ENCODE measurements at places on chromosomes 7 and 10.

GRCh38 chr7:30789334-30789711 is 18.1 kb downstream of the MINDY4 start:
- DNase-seq, result no peak

DNA sequence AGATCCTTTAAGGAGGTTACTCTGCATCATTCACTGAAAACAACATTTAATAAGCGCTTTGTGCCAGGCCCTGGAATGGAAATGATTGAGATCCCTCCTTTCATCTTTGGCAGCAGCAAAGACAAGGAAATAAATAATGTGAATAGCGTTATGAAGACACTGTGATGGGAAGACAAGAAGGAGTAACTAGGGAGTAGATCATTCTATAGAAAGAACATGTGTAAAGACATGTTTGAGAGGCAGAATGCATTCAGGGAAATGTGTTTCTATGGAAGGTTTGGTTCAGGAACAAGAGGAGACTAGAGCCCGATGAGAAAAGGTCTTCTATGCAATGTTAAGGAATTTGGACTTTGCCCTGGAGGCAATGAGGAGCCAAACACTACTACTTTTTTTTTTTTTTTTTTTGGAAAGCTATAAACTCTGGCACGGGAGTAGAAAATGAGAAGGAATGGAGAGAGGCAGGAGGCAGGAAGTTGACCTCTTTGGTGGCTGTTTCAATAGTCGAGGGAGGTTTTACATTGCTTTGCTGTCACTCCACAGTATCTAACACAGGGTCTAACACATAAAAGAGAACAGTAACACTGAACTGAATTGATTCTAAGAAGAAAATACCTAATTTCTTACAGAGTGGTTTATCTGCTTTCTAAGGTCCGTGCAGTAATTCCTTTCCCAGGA is 44.9 kb downstream of the SMURF1 start:
- no peak for DNase-seq

DNA sequence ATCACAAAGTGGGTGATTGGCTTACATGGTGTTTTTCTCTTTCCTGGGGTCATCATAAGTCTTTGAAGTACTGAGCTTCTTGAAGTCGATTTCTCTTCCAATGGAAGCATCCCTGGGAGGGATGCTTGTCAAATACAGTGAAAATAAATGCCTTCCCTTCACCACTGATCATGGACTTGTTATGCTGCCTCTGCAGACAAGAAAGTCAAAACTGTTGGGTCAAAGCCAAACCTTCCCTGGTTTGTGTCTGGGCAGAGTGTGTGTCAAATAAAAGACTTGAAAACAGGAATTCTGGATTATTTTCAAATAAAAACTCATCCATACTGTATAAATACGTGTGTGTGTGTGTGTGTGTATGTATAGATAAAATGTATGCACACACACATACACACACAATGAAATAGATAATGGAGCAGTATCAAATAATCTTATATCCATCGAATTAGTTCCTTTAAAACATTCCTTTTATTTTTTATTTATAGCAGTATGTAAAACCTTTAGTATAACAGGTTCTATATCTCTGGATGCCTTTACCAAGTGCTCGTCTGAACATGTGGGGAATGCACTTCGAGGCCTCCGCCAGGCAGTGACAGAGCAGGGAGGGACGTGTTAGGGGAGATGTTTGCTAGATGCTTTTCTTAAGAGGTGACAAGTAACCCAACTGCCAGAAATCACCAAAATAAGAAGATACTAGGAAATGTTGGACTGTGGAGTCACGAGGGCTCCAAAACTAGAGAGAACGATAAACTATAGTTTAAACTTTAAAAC is 27.2 kb upstream of the WNT16 start:
- no peak for DNase-seq

DNA sequence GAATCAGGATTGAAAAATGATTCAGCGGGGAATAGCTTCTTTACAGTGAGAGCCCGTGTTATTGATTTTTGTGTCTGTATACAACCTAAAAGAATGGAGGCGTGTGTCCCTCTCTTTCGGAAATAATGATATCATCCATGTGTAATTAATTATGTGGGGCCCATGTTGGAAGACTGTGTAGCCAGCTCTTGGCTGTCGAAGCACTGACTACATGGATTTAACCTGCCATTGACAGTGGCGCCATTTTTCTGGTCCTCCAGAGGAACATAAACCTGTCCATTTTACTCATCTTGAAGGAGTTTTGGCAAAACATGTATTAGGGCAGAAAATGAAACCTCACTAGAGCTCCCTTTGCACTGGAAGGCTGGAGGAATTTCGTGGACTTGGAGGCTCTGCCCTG is 119.6 kb downstream of the ITIH5 start:
- no peak for DNase-seq

DNA sequence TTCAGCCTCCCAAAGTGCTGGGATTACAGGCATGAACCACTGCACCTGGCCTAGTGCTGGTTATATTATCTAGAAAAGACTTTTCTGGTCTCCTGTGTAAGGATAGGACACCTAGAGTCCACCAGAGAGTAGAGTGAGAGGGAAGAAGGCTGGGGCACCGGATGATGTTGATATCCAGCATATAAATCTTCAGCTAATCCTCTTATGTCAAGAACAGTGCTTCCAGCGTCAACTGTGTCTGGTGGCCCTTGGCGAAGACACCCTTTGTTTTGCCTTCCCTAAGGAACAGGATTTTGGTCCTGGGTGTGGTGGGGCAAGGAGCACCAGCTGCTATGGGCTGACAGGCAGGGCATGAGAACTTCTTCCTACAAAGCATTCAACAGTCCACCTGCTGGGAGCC is 16.3 kb upstream of the INMT start:
- DNase-seq, result no peak

- no peak for DNase-seq
Observed at GRCh38 chr7:115066050-115066449, 144.2 kb downstream of the MDFIC start.

DNA sequence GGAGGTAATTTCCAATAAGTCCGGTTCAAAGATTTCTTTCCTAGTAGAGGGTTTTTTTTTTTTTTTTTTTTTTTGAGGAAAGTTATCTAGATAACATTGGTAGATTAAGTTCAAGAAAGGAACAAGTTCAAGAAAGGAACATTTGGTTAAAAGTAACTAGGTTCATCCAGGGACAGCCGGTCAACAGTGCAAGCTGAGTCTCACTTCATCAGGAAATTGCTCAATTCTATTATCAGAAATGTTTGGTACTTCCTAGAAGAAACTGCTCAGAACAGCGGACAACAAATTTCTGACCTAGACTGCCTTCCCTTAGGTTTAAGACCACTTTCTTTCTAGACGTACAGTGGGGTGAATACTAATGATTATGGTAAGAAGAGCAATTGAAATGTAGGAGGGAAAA is 3.7 kb upstream of the IL2RA start:
- no peak for DNase-seq

DNA sequence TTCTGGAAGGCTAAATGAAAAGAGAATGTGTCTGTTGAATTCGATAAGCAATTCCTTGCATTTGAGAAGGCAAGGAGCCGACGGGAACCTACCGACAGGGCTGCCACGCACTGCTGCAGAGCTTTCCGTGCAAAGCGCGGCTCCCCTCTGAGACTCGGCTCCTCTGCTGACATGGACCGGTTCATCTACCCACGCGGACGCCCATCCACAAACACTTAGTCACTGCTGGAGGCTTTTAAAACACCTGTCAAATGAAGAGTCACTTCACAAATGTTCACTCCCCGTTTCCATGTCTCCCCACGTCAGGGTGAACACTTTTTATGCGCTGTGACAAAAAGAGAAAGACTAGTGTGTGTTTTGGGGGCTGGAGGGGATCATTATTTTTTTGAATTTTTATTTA is 32.0 kb downstream of the AMZ1 start:
- peak; percentile 77 for DNase-seq

- no peak for DNase-seq
Observed at GRCh38 chr10:79113827-79114226, 45.1 kb downstream of the ZMIZ1 start.

- no peak for DNase-seq
Observed at GRCh38 chr7:105408791-105409410, 20.2 kb upstream of the SRPK2 start.

GRCh38 chr10:26485150-26485941 is 47.2 kb downstream of the APBB1IP start:
- no peak for DNase-seq

DNA sequence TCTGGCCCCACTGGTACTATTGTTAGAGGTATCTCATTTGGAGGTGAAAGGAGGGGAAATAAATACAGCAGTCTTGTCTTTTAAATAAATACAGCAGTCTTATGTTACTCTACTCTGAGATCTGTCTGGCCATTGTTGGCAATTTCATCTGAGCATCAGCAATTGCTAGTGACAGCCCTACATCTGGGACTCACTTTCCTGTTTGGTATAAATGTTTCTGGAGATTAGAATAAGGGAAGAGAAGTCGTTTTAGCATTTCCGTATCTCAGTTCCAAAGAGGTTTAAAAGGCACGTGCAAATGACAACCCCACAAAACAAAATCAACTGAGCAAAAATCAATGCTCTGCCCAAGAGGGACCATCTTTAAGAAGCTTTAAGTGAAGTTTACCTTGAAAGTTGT is 18.1 kb upstream of the CNNM2 start:
- no peak for DNase-seq

GRCh38 chr10:73959484-73960243 is 38.3 kb upstream of the VCL start:
- no peak for DNase-seq

GRCh38 chr7:137324796-137325696 is 18.5 kb downstream of the PTN start:
- no peak for DNase-seq

- no peak for DNase-seq
Observed at GRCh38 chr7:66643395-66643794, 14.7 kb downstream of the KCTD7 start.

DNA sequence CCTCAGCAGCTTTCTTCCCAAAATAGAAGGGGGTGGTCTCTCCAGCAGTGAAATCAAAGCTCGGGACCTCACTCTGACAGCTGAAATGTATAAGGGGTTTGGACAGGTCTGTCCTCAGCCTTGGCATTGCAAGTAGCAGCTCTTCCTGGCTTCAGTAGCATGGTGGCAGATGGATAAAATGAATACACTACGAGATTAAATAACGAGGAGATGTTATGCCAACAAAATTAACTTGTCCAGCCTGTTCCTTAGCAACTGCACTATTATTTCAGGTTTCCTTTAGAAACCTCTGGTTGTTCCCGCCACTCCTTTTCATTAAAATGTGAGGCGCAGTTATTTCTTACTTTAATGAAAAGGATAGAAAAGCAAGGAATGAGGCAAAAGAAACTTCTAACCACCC is 24.9 kb downstream of the PRLHR start:
- DNase-seq, result no peak

- DNase-seq, result no peak
Observed at GRCh38 chr10:54587971-54588370, 213.1 kb downstream of the PCDH15 start.

DNA sequence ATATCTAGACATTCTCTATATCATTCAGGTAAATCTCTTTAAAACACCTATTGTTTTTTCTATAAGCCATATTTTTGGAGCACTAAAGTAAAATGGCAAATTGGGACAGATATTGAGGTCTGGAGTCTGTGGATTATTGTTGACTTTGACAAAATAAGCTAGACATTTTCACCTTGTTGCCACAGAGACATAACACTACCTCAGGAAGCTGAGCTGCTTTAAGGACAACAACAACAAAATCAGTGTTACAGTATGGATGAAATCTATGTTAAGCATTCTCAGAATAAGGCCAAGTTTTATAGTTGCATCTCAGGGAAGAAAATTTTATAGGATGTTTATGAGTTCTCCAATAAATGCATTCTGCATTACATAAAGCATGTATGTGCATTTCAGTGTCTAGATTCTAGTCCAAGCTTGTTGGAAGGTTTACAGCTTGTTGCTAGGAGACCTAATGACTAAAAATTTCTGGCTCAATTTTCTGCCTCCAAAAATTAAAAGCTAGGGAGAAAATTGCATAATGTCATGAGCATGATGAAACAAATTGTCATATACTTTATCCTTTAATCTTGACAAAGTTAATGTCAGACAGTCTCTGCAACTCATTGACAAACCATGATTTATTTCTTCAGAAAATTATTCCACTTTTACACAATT is 18.3 kb downstream of the LIPM start:
- DNase-seq, result no peak

GRCh38 chr10:24651923-24652322 is 71.8 kb downstream of the ARHGAP21 start:
- DNase-seq, result no peak

- no peak for DNase-seq
Observed at GRCh38 chr10:29443745-29444523, 155.1 kb downstream of the LYZL1 start.

- no peak for DNase-seq
Observed at GRCh38 chr7:141167381-141167964, 93.6 kb downstream of the TMEM178B start.

DNA sequence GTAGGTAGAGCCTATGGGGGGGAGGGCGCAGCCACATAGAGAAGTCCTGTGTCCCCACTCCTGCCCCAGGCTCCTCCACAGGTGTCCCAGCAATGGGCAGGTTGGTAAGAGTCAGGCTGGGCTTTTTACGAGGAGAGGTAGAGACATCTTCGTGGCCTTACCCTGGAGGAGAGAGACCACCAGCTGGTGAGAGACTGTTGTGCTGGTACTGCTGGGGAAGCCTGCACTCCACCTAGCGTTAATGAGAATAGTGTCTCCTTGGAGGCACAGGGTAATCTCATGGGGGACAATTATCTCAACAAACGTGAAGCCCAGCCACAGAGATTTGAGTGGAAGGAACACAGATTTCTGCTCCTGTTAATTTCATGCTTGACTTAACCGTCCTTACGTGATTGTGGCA is 29.5 kb upstream of the RASGEF1A start:
- DNase-seq, result no peak

DNA sequence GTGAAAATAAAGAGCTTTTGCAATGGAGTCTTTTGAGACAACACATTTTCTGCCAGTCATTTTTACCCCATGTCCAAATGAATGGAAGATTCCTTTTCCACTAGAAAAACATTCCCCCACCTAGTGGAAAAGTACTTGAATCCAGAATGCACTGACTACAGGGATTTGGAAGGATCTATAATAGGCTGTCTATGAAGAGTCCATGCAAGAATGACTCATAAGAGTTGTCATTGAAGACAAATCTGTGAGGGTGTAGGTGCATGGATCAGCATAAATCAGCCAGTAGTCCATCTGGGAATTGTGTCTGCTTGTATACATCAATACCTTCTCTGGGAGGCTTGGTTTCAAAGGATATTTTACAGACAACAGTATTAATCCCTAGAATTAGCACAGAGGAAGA is 32.5 kb upstream of the TRUB1 start:
- no peak for DNase-seq

- DNase-seq, result no peak
Observed at GRCh38 chr10:51100221-51100620, 25.9 kb downstream of the PRKG1 start.
